Left renal cortex interstitium (tissue), 4 donors: ENCODE measurements at places on chromosomes 11 and 22. TPM values are rescaled to one million over a fixed set of nuclear protein-coding genes. Genes with fewer than 3 reads are reported as not detected.

SCARF2 gene
- 31.2 TPM for polyA plus RNA-seq

SMTNL1 gene
- 0.14 TPM for polyA plus RNA-seq

SYT7 gene
- 7.1 TPM for polyA plus RNA-seq

C11orf16 gene
- 0.61 TPM for polyA plus RNA-seq

TBX1 gene
- polyA plus RNA-seq = 0.41 TPM

NTM gene
- polyA plus RNA-seq = 44.1 TPM

GAL3ST3 gene
- polyA plus RNA-seq = 3.7 TPM

DNA sequence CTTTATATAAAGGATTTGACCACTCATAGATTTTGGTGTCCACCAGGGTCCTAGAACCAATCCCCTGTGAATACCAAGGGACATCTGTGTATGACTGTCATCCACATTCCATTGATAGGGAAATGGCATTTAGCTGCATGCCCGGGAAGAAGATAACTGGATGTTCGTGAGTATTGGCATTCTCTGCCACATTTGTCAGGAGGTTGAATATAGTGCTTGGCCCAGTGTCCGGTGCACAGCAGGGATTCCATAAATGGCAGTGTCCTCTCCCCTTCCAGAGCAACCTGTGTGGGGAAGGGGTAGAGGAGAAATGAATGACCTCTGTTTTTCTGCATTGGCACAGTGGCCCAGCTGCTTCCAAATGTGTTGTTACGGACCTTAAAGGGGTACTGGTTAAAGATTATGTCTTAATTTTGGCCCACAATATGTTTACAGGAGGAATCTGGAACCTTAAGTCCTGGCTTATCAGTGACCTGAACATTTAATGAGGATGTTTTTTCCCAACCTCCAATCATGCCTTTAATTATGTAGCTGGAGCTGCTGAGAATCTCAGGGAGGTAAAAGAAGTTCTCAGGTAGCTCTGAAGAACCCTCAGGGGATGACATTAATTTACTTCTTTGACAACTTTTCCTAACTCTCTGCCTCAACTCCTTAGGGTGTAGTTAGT is 33.6 kb upstream of the OR4B1 start:
- no peak for DNase-seq

DNA sequence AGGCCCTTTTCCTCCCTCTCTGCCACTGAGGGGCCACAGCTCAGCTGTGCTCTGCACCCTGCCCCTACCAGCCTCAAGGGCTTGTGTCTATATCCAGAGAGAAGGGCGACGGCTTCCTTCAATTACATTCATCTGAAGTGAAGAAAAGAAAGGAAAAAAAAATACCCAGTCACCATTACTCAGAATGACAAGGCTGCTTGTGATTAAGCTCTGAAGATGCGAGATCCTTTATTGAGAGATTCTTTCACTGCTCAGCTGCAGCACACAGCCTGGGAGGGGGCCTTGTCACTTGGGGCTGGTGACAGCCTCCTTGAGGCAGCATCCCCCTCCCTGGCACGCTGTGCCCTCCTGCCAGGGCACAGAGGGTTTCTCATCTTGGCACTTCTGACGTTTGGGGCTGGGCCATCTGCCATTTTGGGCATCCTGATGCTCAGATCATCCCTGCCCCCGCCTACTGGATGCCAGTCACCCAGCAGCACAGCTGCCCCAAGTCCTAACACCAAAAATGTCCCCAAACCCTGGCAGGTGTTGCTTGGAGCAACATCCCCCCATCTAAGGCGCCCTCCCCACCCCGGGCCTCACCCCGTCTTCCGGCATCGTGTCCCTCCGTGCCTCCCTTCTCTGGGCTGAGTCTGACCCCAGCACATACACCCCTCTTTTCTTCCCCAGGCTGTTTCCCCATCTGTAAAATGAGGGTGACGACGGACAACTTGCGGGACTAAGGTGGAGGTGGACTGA is 1394.7 kb downstream of the BRD1 start:
- no peak for DNase-seq

- DNase-seq = no peak
These were observed 105.1 kb downstream of the FBXO7 start for GRCh38 chr22:32579529-32580220.

GRCh38 chr11:126311401-126312291 is 7.8 kb downstream of the DCPS start:
- DNase-seq = no peak

DNA sequence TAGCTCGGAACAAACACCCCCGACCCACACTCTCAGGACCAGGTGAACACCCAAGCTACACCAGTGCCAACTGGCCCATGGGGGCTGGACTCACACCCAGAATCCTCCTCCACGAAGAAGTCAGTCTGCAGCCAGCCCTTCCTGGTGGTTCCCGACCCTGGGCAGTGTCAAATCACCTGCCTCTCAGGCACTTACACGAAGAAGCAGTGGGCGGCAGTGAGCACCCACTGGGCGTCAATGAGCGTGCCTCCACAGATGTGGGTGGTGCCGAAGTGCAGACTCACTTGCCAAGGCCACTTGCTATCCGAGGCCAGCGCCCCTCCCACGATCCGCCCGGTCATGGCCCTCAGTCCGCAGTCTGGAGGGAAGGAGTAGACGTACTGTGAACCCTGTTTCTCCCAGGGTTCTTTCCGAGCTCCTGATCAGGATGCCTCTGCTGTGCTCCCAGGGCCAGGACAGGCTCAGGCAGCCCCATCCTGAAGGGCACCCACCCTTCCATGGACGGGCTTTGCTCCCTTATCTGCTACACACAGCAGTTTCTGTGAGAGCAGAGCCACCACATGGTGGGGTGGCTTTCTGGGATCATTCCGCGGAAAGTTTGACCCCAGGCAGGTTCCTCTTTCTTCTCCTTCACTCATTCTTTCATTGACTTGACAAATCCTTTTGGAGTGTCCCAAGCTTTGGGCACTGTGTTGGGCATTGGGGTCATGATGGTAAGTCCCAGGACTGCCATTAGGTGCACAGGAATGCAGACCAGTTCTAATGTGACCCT is 19.4 kb downstream of the TMPRSS13 start:
- DNase-seq = no peak

DNA sequence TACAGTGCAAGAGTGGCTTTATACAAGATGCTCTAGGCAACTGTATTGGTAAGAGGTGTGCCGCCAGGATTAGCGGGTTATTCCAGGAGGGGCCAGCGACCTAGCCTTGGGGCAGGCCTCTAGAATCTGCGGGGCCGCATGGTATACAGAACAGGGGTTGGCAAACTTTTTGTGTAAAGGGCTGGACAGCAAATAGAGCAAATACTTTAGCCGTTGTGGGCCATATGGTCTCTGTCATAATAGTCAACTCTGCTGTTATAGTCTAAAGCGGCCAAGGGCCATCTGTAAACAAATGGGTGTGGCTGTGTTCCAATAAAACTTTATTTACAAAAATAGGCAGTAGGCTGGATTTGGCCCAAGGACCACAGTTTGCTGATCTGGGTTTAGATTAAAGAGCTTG is 32.6 kb downstream of the FBLN1 start:
- no peak for DNase-seq

DNA sequence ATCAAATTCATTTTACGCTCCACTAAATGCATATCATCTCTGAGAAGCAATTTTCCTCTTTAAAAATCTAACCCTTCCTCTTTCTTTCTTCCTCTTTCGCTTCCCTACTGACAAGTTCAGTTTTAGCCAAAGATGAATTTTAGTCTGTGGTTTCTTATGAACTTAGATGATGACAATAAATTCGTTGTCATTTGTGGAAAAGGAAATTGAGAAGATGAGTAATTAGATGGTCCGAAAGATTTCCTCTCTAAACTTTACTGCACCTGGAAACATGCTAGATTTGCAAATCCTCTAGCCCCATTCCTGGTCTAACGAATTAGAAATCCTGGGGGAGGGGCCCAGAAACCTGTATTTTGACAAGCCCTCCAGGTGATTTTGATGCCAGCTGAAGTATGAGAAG is 855.4 kb upstream of the CHORDC1 start:
- DNase-seq = no peak

- DNase-seq = no peak
These were observed 63.7 kb downstream of the PPP6R3 start for GRCh38 chr11:68524213-68524612.

- no peak for DNase-seq
These were observed 15.9 kb downstream of the MRGPRG start for GRCh38 chr11:3202759-3203158.

DNA sequence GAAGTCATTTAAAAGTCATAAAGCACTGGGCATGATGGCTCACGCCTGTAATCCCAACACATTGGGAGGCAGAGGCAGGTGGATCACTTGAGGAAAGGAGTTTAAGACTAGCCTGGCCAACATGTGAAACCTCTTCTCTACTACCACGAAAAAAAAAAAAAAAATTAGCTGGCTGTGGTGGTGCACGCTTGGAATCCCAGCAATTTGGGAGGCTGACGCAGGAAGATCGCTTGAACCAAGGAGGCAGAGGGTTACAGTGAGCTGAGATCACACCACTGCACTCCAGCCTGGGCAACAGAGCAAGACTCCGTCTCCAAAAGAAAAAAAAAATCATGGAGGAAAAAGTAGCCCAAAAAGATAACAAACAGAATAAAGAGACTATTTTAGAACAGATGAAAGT is 42.2 kb downstream of the NUP98 start:
- no peak for DNase-seq

DNA sequence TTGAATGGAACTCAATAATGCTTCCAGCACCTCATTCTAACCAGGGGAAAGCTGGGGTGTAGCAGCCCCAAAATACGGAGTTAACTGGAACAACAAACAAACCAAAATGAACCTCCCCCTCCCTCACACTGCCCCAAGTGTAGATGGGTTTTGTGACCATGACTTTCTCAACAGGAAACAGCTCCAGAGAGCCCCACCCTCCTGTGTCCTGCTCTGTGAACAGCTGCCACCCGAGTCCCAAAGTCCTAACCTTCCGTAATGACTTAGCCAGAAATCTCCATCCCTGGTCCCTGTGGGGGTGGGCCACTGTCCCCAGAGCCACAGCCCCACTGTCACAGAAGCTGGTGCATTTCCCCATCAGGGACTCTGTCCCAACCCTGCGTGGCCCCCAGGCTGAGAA is 155.4 kb downstream of the CRYBB2 start:
- DNase-seq = no peak

GRCh38 chr11:11480971-11481370 is 127.9 kb upstream of the CSNK2A3 start:
- DNase-seq = no peak

GRCh38 chr22:20429254-20430100 is 8.1 kb downstream of the SCARF2 start:
- DNase-seq = no peak

- no peak for DNase-seq
These were observed 1.6 kb downstream of the IFITM10 start for GRCh38 chr11:1748636-1749394.

DNA sequence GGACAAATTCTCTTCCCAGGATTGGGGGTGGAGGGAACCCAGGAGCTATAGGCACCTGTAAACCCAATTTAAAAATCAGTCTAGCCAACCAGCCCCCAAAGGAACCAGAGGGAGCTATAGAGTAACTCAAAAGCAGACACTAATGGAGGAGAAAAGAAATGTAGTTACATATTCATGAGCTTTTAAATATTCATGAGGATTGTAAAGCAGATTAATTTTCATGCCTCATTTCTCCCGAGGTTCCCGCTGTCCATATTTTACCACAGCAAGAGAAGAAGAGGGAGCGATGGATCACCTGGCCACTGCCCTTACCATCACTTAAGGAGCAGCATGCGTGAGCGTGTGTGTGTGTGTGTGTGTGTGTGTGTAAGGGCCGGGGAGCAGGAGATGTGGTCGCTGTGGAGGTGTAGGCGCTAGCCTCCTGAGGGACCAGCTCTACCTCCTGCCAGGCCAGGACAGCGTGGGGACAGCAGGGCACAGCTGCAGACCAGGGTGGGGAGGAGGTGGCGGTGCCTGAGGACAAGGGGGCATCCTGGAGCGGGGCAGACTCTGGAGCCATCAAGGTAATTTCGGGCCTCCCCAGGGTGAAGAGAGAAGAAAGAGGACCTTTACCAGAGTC is 100.7 kb upstream of the THY1 start:
- no peak for DNase-seq

DNA sequence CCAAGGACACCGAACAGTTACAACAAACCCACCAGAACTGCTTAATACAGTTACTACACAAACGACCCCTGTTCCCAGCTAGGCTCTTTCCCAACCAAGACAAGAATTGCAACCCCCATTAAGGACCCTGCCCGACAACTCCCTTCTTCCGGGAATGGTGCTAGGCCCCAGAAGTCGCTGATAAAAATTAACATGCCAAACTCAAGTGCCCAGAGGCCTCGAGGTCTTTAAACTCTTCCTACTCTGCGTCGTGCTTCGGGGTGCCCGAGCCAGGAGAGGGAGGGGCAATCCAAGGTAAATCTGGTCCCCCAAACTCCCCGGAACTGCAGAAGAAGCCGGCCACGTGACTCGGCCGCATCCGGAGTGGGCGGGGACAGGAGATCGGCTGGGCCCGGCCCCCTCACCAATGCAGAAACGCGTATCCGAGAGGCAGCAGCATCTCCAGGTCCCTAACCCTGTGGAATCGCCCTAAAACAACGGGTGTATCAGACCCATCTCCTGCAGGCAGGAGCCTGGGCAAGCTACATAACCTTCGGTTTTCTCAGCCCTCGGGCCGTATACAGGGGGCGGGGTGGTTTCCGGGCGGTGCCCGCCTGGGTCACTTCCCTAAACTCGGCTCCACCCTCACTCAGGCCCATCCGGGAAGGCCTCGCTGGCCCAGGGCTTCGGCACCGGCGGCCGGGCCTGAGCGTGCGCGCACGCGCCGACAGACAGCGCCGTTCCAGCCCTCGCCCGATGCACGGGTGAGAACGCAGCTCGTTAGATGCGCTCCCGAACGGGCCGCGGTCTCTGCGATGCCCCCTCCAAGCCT is 1.1 kb downstream of the CFL1 start:
- DNase-seq = no peak

DNA sequence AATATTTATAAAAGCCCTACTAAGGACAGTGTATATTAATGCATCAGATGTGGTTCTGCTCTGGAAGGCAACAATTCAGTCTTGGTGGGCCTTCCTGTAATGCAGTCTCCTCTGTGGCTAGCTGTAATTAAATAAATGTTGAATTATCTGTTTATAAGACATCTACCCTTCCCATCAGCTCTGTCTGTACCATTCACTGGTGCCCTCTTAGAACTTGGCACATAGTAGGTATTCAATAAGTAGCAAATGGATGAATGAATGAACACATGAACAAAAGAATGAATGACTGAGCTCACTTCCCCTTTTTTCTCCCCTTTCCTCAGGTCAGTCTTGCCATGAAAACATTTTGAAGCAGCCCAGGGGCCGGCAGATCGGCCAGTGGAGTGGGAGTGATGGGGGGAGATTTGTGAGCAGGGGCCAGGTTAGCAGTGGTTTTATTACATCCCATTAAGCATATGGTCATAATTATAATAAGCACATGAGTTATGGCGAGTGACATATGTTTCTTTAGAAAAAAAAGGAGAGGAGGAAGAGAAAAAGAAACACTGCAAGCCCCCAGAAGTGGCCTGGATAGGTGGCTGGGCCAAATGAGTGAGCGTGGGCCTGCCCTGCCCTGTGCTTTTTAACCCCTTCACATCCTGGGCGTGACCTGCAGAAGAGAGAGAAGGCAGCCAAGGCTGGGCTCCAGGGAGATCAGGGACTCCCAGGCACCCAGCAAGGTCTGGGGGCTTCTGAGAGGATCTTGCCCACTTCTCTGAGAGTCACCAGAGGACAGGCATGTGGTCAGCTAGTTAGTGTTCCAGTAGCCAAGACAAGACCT is 48.6 kb upstream of the CD82 start:
- no peak for DNase-seq
